CD4-positive, alpha-beta T cell (primary cell): ENCODE measurements at places on chromosomes 2 and 18. TPM values are rescaled to one million over a fixed set of nuclear protein-coding genes. Genes with fewer than 3 reads are reported as not detected.

Gene KLHL14
- not detected for total RNA-seq

Gene SGPP2
- 1.7 TPM for total RNA-seq

DNA sequence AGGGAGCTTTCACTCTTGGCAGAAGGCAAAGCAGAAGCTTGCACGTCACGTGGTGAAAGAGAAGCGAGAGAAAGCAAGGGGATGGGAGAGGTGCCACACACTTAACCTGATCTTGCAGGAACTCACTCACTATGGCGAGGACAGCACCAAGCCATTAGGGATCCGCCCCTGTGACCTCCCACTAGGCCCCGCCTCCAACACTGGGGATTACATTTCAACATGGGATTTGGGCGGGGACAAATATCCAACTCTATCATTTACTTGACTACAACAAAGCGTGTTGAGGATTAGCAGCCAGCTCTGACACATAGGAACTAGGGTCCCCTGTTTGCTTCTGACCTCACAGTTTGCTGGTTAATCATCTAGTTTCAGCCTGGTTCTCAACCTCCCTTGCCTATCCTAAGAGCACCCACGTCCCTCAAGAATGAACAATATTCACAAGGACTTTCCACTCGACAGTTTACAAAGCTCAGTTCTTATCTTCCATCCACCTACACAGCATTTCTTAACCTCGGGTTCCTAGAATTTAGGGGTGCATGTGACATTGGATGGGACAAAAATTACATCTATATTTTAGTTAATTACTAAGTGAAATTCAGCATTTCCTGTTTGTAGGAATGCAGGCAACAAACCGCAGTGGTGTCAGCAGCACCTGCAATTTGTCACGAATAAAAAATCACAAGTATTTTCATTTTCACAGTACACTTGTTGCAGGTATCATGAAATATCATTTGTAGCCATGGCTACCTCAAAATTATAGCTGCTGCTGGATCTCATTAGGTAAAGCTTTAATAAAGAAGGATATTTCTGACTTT is 36.0 kb downstream of the LBH start:
- peak overlapping the region; percentile 91 for H3K27ac ChIP-seq
- H3K27me3 ChIP-seq = no peaks in the 10 kb centered on the region
- H3K36me3 ChIP-seq = no peaks in the 10 kb centered on the region
- peak; percentile 73 for DNase-seq
- peaks cover 55% of the 10 kb centered on the region for H3K4me1 ChIP-seq

Gene LYPD6
- not detected for total RNA-seq

GRCh38 chr2:138369856-138370255 is 131.7 kb upstream of the SPOPL start:
- H3K4me1 ChIP-seq = no peaks in the 10 kb centered on the region
- H3K36me3 ChIP-seq = no peaks in the 10 kb centered on the region
- no peak overlapping the region for H3K4me3 ChIP-seq
- no peaks in the 10 kb centered on the region for H3K27me3 ChIP-seq
- no peak for DNase-seq

DNA sequence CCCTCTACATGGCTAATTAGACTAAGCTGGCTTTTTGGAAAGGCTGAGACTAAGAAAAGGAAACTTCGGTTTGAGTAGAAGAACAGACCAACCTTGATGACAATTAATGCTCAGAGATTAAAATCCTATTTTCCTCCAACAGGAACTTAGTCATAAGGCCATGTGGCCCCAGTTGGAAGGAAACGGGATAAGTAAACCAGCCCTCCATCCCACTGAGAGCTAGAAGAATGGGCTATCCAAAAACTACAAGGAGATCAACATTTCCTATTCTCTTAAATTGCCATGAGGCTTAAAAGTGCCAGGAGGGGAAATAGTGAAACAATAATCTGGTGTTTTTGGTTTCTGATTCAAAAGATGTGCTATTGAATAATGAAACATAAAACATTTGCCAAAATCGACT is 216.6 kb downstream of the PAX3 start:
- H3K4me3 ChIP-seq = no peak overlapping the region
- no peaks in the 10 kb centered on the region for H3K27me3 ChIP-seq
- no peaks in the 10 kb centered on the region for H3K36me3 ChIP-seq
- DNase-seq = no peak
- no peaks in the 10 kb centered on the region for H3K4me1 ChIP-seq

GRCh38 chr2:104405623-104406022 is 448.3 kb upstream of the POU3F3 start:
- H3K4me3 ChIP-seq = no peak overlapping the region
- H3K27ac ChIP-seq = no peak overlapping the region
- H3K4me1 ChIP-seq = no peaks in the 10 kb centered on the region
